ENCODE measurements at places on chromosomes 4 and X. TPM values are rescaled to one million over a fixed set of nuclear protein-coding genes. Genes with fewer than 3 reads are reported as not detected.

DNA sequence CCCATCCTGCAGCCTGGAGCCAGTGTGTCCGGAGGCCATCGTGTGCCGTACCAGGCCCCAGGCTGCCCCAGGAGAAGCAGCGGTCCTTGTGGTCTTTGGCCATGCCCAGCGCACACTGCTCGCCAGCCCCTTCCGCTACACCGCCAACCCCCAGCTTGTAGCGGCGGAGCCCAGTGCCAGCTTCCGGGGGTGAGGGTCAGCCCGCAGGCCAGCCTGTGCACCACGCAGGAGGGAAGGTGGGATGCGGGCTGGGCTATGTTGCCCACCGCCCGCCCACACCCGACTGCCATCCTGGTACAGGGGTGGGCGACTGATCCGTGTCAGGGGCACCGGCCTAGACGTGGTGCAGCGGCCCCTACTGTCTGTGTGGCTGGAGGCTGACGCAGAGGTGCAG, 7.6 kb upstream of the SRPK3 start:
- DNase-seq, result no peak

Gene CXCL10
- 0.14 TPM for total RNA-seq

GRCh38 chr4:179624768-179625181, 2182.5 kb upstream of the AGA start:
- no peak for DNase-seq

DNA sequence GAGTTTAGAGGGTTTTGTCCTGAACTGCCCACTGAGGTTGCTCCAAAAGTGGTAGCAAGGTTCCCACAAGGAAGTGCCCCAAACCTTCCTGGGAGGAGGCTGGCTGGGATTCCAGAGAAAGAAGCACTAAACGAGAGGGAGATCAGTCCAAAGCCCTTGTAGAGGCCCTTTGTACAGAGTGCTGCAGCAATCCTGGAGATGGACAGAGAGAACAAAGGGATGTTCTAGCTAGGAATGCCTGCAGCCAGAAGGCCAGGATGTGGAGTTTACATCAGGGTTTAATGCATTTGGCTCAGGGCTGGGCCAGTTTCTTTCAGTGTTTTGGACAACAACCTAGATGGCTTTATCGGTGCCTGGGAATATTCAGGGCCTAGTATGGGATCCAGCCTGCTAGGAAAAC, 2155.1 kb upstream of the AGA start:
- no peak for DNase-seq

DNA sequence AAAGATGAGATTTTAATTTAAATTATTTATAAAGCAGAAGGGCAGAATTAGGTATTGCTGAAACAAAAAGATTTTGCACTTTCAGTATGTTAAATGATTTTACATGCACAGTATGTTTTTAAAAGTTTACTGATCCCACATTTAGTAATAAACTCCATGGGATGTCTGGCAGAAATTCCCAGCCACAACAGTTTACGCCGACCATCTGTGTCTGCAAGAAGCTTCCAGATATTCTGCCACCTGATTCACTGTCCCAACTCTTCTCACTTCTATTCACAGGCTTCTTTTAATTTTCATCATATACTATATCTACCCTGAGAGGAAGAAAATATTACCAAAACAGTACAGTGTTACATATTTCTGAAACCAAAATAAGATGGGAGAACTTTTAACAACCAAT, 115.8 kb upstream of the IQCM start:
- no peak for DNase-seq

Gene NLRP2B
- 0.14 TPM for total RNA-seq

DNA sequence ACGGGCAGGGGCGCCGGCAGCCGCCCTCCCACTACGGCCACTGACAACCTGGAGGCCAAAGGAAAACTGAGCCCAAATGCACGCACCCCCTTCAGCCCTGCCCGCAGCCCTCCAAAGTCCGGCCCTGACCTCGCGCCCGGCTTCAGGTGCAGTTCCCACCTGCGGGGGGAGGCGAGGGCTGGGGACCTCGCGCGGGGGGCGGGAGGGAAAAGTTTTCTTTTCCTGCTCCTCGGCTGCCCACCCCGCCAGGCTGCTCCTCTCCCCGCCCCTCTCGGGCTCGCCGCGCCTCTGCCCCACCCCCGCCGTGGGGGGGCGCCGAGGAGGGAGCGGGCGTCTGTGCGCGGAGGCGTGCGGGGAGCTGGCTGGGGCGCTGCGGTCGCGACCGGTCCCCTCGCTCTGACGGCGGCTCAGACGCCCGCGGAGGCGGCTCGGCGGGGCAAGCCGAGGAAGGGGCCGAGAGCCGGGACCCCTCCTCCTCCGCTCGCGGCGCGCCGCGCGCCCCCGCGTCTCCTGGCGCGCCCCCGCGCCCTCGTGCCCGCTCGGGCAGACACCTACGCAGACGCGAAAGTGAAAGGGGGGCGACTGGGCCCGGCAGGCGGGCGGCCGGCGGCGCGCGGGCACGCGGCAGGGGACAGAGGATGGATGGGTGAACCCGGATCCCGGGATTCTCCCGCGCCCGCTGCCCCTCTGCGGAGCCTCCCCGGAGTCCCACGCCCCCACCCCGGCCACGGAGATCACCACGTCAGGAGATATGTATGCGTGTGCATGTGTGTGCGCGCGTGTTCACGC, 3.1 kb upstream of the NR3C2 start:
- peak; percentile 76 for DNase-seq

- DNase-seq, result no peak
Observed at GRCh38 chr4:122285285-122285684, 93.5 kb upstream of the ADAD1 start.

DNA sequence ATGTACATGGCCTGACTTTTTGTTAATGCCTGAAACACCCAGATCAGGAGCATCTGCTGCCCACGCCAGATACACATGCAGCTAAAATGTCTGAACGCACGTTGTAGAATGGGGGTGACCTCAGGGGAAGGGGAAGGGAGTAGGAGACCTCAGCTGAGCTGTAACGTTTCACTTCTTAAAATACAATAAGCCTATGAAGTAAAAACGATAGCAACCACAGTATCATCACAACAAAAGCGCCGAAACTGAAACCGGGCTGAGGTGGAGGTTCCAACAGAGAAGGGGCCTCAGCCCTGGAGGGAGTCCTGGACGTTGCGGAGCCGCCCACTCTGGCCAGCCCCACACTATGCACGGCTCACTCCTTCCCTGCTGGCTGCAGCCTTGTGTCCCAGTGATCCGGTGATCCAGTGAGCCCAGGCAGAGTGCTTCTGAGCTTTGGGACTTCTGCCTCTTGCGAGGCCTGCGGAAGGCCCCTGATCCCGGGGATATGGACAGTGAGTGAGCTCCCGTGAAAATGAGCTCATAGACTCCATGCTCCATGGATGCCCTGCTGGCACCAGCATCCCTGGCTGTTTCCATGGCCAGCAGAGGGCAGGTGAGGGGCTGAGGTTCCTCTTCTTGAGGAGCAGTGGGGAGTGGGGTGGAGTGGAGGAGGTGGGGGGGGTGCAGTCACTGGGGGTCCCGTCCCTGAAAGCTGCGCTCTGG, 52.0 kb downstream of the HMX1 start:
- no peak for DNase-seq

GRCh38 chr4:83083925-83084475, 30.5 kb downstream of the PLAC8 start:
- peak; percentile 34 for DNase-seq

Gene HERC3
- total RNA-seq, result 13.1 TPM

Gene AADAT
- total RNA-seq, result 1.3 TPM

DNA sequence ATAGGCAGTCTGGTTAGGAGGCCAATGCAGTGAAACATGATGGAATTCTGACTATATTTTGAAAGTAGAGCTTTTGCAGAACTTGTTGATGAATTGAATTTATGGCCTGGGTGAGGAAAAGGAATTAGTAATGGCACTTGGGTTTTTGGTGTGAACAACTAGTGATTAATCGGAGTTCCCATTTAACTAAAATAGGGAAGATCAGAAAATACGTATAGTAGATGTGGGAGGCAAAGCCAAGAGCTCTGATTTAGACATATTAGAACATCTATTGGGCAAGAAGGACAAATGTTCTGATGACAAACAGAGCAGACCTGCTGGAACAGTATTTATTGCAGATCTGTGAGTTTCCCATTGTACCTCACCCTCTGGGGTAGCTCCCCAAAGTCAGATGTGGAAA, 12.3 kb upstream of the NDP start:
- DNase-seq, result no peak

DNA sequence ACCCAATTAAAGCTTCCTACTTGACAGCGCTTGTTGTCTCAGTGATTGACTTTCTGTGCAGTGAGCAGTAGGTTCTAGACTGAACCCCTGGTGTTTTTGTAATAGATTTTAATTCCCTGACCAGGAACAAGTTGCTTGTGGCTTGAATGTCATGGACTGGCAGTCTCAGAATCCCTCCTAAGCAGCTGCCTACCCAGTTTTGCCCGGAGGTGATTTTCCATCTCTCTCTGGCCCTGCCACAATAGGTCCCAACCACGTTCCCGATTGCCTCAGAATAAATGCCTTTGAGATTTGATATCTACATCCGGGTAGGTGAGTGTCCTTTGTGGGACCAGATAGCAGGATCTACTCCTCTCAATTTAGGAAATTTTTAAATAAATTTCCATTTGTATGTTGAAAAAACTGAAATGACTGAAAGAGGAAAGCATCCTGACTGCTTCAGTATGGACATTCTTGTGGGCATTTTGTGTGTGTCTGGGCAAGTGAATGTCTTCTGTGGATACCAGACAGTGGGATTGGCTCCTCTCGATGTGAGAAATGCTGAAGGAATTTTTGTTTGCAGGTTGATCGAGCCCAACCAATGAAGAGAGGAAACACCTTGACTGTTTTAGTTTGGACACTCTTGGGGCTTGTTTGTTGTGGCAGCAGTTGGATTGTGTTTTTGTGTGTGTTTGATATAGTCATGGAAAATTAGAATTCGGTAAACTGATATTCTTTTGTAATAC, 1607.4 kb downstream of the C4orf33 start:
- DNase-seq, result no peak

Gene JAKMIP1
- not detected for total RNA-seq

DNA sequence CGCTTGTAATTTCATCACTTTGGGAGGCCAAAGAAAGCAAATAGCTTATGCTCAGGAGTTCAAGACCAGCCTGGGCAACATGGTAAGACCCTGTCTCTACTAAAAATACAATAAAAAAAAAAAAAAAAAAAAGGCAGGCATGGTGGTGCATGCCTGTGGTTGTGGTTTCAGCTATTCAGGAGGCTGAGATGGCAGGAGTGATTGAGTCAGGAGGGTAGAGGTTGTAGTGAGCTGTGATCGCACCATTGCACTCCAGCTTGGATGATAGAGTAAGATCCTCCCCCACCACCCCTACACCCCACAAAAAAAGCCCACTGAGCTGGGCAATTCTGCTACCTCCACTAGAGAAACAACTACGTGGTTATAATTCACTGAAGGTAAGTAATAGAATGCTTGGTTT, 118.8 kb upstream of the PCDH18 start:
- DNase-seq, result no peak

DNA sequence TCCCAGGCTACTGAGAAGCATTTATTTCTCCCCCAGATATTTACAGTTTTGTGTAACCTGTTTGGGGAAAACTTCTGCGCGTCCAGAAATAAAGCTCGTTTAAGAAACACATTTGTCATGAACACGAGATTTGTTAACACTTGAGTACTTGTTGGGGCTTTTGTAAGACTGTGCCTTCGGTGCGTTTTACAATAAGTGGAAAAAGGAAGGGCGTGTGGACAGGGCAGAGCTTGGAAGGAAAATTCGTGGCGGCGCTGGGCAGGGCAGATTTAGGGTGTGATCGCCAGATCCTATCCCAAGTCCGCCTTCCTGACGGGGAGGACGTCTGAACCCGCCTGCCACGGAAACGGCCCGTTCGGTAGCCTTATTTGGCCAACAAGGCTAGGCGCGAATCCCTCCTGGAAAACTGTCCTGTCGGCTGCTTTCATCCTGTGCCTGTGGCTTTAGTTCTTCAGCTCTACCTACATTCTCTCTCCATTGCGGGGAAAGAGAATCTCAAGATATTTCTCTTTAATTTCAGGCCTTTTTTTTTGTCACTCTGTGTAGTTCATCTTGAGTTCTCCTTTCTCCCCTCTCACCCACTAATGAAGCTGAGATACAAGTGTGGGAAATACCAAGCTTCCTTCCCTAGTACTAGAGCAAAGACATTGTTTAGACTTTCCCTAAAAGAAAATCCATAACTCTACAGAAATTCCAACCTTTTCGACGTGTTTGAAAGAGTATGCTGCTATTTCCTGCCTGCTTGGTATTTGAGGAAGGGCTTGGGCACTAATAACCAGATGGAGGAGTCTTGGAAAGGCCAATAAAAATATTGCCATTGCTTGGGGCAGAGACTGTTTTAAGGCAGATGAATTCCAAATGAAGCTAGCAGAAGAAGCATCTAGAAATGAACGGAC, 982 bp downstream of the PDLIM5 start:
- DNase-seq, result peak; percentile 89

DNA sequence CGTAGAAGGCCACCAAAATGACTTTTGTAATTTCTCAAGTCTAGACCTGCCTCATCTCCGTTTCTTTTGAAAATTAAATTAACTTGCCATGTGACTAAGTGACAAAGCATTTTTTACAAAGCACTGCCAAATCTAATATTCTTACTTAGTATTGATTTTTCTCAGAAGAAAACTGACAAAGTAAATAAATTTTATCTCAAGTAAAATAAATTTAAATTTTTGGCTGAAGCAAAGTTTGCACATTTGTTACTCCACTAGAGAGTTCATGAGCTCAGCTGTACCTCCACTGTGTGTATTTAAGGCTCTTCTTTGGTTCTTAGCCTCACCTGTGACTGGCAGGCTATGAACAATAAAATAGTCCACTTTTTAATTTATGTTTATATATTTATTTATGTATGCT, 441.1 kb upstream of the PCDH10 start:
- DNase-seq, result no peak

Gene ENOX2
- 15.4 TPM for total RNA-seq

DNA sequence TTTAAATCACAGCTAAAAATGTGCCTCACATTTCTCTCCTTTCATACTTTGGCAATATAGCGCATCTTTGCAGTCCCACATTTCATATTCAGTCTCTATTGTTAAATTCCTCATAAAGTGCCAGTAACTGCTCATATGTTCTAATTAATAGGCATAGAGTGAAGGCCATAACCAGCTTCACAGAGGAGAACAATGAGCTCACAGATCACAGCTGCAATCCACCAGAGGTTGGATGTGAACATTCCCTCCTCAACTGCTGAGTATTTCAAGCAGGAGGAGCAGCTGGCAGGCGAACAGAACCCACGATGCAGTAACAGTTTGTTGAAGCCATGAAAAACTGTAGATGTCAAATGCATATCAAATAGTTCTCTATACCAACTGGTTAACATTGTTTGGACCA, 2088.7 kb upstream of the AGA start:
- DNase-seq, result no peak

- no peak for DNase-seq
Observed at GRCh38 chrX:57933321-57933720, 23.1 kb upstream of the ZXDA start.

- DNase-seq, result peak; percentile 29
Observed at GRCh38 chrX:9786798-9787635, 788 bp downstream of the SHROOM2 start.

Gene UGT2A1
- total RNA-seq, result 0.05 TPM

DNA sequence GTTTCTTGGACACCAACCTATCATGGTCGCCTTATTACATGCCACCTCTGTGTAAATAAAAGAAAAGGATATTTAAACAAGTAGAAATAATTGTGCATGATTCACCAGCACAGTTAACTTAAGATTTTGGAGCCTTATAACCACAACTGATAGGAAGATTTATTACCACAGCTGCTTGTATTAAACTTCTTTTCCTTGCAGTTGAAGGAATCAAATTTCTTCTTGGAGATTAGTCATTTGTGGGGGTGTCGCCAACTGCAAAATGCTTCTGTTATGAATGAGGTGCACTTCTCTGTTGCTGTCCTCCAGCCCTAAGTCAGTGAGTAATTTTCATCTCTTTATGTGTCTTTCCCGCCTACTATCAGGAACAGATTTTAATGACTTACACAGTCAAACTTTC, 73.3 kb downstream of the OR13H1 start:
- no peak for DNase-seq

GRCh38 chr4:10008609-10009005, 12.7 kb downstream of the SLC2A9 start:
- no peak for DNase-seq
